Activated B cell treated with CpG ODN at 0.5 μM for 24 hours (primary cell): ENCODE measurements at places on chromosomes 6 and 20.

DNA sequence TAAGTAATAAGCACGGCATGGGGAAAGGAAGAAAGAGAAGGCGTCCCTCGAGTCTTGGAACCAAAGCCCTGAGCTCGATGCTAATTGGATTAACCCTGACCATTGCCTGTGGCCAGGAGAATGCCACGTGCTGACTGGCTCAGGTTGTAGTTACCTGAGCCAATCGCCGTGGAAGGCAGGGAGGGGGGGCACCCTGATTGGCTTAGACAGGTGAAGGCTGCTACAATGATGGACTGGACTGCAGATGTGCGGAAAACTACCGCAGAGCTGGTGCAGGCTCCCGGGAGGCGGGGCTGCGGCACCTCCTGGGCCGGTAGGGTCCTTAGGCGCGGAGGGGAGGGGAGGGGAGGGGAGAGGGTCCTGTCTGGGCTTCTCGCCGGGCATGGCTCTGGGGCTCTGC is 121.3 kb downstream of the TFAP2C start:
- DNase-seq = no peak

- no peak for DNase-seq
Observed at GRCh38 chr20:6663751-6664388, 103.6 kb upstream of the BMP2 start.

DNA sequence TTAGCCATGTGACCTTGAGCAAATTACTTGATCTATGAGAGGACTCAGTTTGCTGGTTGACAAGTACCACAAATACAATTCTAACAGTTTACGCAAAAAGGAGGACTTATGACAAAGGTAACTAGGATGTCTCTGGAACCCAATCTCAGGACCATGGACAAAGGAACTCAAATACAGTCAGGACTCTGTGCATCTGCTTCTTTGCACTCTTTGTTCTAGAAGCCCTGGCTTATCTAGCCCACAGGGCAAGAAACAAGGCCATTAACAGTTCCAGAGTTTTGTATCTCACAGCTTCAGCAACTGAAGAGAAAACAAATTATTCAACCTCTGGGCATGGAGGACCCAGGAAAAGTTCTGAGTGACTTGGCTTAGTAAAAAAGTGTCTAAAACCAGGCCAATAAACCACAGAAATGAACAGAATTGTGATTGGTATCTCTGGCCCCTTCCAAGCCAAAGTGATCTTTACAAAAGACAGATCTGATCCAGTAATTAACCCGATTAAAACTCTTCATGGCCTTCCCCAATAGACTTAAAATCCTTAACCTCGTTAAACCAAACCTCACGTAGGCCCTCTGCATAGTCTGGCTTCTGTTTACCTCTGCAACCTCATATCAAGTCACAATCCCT is 5.9 kb downstream of the WASF1 start:
- no peak for DNase-seq

DNA sequence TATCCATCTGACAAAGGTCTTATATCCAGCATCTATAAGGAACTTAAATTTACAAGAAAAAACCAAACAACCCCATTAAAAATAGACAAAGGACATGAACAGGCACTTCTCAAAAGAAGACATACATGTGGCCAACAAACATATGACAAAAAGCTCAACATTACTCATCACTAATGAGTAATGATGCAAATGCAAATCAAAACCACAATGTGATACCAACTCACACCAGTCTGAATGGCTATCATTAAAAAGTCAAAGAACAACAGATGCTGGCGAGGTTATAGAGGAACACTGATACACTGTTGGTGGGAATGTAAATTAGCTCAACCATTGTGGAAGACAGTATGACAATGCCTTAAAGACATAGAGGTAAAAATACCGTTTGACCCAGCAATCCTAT is 13.9 kb downstream of the MACROD2 start:
- no peak for DNase-seq

- no peak for DNase-seq
Observed at GRCh38 chr20:48769069-48769983, 58.5 kb downstream of the PREX1 start.

DNA sequence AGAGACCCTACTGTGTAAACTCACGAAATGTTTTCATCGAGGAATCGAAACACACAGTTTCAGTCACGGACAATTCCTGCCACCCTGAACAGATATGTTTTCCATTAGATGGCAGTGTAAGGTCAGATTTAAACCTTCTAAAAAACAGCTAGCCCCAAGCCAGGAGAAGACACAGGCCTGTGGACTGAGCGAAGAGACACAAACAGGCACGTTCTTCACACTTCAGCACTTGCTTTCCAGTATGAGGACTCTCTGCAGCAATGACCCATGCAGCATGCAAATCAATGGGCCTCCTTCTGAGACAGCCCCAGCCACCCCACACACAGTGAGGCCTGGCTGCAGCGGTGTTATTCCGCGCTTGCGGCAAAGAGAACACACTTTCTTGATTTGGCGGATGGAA is 31.9 kb downstream of the HUS1B start:
- DNase-seq = no peak

- no peak for DNase-seq
Observed at GRCh38 chr6:36358226-36358915, 21.7 kb upstream of the BNIP5 start.

DNA sequence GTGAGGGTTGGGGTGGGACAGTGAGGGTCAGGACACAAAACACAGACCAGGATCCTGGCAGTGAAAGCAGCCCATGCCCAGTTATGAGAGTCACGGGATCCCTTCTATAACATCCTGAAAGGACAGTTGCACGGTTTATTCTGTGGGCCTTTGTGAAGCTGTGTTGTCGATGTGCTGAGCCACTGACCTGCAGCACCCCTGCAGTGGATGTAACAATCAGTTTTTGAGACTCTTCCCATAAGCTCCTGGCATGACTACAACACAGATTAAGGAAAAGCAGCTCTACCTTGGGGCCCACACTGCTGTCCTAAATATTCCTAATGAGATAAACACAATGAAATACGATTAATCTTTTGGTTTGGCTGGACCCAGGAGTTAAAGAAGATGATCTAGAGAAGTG is 3.7 kb downstream of the PYGB start:
- no peak for DNase-seq

GRCh38 chr20:7387638-7388193 is 552.5 kb downstream of the HAO1 start:
- DNase-seq = no peak
